ENCODE measurements at places on chromosomes 2 and 18.

DNA sequence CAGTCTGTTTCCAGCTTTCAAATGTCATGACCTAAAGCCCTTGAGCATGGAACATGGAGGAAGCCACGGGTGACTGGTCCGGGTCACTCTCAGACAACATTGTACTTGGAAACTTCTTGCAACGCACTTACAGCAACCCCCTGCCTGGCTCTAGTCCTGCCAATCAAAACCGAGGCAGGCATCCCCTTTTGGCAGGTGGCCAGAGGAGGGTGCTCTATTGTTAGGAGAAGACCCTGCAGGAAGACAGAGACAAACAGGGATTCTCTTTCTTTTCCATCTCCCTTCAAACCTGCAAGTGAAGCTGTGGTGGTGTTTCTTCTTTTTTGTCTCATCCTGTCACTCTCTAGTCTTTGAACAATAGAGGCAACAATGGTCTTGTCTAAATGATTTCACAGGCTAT is 667.2 kb downstream of the ZEB2 start:
- DNase-seq = no peak

GRCh38 chr18:80229363-80229762 is 18.0 kb downstream of the PARD6G start:
- DNase-seq = no peak

DNA sequence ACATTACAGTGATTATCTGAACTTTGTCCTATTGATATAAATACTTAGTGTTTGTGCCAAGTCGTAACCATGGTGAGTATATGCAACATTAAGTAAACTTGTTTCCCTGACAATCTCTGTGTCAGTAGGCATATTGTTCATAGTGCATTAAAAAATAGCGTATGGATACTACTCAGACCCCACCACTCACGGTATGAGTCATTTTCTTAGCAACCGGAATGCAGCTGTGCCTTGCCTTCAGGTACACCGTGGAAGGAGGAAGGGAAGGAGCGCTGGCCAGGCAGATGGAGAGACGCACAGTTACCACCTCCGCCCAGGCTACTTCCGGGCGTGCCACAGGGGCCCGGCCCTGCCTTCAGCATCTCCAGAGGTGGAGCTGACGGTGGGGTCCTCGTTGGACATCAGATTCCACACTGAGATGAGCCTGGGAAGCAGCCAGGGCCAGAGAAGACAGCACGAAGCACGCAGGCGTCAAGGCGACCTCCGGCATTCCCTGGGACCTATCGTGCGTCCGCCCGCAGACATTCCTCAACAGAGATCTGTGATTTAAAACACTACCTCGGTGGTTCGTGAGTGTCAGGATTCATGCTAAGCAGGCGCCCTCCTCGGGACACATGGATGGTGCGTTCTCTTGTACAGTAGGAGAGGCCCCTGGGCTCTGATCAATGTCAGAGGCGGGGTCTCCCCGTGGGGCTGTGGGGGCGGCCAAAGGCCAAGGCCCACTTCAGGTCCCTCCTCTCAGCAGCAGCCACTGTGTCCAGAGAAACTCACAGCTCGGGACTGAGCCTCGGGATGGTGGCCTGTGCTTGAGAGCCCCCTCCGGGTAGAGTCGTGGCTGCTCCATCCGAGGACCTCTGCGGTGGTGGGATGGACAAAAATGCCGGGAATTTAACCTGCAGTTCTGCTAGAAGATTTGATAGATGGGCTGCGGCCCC is 82.2 kb upstream of the HDAC4 start:
- DNase-seq = no peak

DNA sequence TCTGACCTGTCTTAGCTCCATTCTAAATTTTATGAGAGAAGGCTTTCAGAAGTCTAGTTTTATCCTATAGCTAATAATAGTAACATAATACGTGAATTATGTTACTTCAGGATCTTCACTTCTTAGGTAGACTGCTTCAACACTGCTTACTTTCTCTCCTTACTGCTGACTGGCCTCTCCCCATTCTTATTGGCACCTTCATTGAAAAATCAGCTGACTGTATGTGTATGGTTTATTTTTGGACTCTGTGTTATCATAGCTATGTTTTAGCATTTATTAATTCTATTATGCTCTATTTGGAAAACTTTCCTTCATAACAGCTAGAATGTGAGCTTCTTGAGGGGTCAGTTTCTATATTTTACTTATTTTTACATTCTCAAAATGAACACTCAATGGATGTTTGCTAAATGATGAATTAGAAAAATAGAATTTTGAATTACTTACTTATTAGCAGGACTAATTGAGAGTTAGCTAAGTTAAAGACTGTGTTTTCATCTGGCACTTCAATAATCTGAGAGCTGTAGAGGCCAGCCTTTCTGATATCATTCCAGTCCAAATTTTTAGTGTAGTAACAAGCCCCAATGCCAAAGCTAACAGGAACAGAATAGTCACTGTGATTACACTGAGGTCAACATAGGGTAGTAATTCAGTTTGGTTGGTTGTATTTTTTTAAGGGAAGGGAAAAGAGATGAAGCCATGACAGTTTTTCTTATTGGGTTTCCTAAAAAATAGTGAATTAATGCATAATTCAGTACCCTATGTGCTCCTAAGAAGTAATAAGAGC is 92.3 kb downstream of the TTC27 start:
- no peak for DNase-seq

DNA sequence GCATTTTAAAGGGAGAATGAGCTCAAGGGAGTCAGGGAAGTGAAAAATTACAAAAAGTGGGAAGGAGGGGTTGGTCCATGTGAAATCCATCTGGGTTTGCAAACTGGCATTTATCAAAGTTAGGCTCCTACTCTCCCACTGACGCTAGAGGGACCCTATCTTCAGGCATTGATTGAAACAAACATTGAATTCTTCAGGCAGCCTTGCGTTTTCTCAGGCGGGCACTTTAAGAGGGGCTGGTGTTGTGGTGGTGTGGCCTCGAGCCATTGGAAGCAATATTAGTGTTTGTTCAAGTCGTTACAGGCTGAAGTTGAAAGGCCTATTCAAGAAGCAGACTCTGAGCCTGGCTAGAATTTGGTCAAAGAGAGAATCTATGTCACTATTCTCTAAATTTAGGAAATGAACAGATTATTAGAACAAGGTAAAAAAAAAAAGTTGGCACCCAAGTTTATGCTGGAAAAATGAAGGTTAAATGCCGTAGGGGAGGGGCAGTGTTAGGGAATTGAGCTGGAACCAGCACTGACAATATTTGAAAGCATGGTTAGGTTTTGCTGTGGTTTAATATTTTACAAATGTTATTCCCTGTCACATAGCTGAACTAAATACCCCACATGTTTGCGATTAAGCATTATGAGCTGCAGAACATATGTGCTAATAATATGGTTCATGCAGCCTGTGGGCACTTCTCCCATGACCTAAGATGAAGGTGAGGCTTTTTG is 36.8 kb downstream of the STON1 start:
- no peak for DNase-seq

DNA sequence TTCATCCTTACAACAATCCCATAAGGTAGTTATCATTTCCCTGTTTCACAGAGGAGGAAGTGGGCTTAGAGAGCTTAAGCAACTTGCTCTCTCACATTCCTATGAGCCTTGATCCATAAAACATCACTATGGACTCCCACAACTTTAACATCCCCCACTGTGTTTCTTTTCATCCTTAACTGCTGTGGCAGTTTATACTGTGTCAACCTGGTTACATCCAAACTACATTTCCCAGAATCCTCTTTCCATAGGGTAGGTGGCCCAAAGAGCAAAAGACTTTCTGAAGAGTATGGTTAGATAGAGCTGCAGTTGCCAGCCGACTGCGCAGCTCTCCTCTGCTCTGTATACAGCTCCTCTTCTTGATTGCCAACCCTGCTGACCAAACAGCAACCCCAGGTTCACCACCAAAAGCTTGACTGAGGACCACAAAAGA is 22.5 kb downstream of the MAP3K2 start:
- DNase-seq = no peak

- DNase-seq = no peak
Measured at GRCh38 chr2:172226244-172227061, 123.8 kb upstream of the DLX2 start.
